Stimulated activated CD4-positive, alpha-beta T cell treated with anti-CD3 and anti-CD28 coated beads, Interleukin-4, amount 100 ng/mL, for 1 hour (primary cell): ENCODE measurements at places on chromosomes 7 and 10.

DNA sequence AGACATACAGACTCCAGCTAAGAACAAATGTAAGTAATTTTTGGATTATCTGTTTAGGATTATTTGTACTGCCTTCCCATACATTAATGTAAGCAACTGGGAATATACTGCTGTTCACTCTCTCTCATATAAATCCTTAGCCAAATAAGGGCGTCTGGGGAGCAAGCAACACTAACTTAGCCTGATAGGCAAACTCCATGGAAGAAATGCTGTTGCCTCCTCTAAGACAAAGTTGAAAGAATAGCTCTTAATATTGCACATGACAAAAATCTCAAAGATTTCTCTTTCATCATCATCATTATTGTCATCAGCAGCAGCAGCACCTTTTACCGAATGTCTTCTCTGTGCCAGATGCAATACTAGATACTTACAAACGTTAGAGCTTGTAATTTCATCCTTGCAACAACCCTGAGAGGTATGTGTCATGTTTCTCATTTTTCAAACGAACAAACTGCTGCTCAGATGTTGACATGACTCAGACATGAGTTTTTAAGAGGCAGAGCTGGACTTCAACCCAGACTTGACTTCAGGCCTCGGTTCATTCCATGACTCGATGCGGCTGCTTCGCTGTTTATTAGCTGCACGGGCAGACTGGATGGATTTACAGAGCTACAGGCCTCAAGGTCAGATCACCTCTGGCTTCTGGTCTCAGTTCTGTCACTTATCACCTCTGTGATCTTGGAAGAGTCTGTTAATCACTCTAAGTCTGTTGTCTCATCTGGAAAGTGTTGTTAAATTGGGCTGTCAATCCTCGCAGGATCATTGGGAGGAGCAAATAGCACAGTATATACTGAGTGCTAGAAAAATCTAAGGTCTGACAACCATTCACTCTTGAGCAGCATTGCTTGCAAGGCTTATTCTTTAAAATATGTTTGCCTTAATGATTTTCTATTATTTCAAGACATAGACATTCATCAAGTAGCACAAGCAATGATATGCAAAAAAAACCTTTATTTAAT, 126.3 kb upstream of the CELF2 start:
- DNase-seq, result no peak

DNA sequence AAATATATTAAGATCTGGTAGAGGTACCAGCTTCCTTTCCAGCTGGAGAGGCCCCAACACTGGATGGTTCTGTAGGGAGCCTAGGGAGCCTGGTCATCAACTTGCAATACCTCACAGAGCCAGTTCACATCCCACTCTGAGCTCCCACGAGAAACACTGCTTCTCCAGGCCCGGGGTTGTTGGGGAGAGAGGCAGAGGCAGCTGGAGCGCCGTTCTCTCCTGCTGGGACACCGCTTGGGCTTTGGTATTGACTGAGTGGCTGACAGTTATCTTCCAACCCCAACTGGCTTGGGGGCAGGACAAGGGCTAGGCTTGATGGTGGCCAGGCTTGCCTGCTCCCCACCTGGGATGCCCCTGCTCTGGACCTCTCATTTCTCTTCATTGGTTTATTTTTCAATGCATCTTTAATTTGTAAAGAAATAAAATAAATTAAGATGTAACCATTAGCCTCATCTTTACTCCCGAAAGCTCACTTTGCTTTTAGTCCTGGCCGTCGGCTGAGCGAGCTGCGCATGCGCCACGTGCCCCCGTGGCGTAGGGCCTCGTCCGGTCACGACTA, 10.0 kb upstream of the CHCHD1 start:
- peak; percentile 76 for DNase-seq

- DNase-seq, result peak; percentile 75
Measured at GRCh38 chr7:73606801-73607691, 17.3 kb downstream of the MLXIPL start.

DNA sequence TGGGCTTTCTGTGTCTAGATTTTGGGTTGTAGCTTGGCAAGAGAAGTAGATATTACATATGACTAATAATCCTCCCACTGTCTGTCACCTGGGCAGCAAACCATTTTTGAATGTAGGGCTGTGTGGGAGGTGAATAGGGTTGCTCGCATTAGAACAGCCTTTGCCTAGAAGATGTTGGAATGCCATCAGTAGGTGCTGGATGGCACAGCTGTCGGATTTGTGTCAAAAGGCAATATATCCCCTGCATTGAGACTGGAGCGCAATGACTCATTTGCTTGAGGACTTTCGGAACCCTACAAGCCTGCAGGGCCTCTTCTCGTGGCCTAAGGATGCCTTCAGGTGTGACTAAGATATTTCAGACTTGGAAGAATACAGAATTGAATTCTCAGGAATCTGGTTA, 323.8 kb downstream of the GPR158 start:
- DNase-seq, result no peak

GRCh38 chr7:68015122-68015977, 1018.7 kb downstream of the TYW1 start:
- DNase-seq, result no peak

DNA sequence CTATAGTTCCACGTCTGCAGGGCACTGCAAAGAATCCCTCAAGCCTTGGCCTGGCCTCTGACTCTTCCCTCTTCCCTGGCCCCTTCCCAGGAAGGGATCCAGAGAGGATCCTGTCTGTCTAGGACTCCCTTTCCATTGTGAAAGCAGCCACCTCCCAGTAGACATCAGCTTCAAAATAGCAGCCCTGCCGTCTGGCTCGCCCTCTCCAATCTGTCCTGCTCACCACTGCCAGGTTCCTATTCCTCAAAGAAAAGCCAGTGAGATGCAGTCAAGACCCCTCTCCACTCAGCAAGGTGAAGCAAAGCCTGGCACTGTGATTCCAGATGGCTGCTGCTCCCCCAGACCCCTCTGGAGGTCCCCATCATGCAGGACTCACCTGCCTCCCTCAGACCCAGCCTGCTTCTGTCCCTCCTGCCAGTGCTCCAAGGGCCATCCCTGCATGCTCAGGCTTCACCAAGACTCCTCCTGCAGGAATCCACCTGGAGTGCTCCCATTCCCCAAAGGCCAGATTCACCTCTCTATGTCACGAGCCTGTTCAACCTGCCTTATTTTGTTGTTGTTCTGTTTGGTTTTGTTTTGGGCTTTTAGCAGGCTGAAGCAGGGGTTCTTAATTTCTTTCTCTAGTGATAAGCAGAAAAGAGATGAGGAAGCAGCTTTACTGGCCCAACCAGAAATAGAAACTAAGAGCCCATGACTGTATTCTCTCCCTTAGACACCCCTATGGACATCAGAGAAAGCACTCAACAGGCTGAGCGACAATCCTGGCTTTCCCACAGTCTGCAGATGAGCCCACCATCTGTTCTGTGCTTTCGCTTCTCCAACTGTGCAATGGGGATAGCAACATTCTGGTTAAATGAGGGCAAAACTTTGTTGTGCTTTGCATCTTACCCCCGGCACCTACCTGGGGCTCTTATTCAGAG, 305.1 kb downstream of the GRID1 start:
- DNase-seq, result no peak

- DNase-seq, result no peak
Measured at GRCh38 chr7:106731187-106731586, 70.2 kb upstream of the CCDC71L start.

GRCh38 chr7:90244565-90244908, 437 bp upstream of the CFAP69 start:
- DNase-seq, result no peak

GRCh38 chr10:128005858-128006257, 99.0 kb downstream of the PTPRE start:
- no peak for DNase-seq

DNA sequence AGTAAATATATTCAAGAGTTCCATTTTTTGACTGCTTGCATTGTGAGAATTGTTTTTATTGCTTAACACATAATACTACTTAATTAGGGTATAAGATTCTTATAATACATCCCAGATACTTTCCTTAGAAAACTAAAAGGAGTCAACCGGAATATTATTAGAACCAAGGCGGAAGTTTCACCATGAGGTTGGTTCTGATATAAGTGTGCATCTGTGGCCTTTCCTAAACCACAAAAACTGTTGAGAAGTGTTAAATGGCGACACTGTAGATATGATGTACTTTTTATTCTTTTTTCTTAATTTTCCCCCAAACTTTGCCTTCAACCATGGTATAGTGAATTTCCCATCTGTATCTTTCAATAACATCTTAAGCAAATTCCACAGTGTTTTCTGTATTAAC, 32.3 kb upstream of the INHBA start:
- no peak for DNase-seq
